ENCODE measurements at places on chromosomes 12 and 14.
A peak's percentile ranks its signal among the peaks of the same experiment; 100 is the strongest.

DNA sequence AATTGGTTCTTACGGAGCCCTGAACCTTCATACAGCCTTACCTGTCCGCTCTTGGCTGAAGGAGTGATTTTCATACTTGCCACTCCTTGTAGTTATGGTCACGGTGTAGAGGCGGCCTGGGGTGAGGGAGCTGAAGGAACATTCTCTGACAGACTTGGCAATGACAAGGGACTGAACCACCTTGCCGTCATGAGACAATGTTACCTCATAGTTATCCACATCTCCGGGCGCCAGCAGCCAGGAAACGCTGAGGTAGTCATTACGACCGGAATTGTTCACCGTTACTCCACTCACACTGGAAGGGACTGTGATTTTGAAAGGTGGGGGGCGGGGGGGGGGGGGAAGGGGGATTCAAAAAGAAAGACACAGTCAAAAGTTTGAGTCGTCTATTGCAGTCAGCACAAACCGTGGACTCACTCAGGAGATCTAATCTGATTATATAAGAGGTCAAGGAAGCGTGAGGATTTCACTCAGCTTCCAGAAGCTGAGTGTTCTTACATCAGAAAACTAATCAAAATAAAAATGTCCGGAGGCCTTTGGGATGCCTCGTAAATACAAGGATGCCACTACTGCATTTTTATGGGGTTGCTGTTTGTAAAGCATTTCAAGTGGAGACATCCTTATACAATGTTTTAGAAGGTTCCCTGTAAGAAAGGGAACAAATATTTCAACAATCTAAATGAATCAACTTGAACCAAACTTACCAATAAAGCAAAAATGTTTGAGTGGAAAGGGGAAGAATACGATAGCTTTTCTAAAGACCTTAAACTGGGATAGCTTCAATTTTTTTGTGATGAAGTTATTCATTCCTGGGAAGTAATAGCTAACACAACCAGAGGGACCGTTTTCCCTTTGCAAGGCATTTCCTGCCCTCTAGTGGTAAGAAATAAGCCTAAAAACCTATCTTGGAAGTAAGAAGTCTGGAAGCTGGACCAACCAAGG, 60.6 kb downstream of the PTPRB start:
- DNase-seq, result peak; percentile 65

- no peak for DNase-seq
Measured at GRCh38 chr12:111121840-111122239, 201.5 kb upstream of the MYL2 start.

GRCh38 chr12:92570056-92570753, 132.6 kb upstream of the PLEKHG7 start:
- peak; percentile 82 for DNase-seq

DNA sequence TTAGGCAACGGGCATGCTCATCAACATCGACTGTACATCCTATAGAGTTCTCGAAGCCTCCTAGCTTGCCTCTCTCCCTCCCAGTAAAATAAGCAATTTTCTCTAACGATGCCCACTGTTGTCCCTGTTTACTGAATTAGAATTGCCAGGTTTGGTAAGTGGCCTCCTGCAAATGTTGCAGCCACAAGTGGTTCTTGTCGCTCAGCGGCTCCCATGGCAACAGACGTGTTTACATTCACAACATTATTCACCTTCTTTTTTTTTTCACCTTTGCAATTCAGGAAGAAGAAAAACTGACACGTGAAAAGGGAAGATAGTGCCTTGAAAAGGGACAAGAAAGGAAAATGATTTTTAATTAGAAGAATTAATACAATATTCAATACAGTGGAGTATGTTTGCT, 100.9 kb upstream of the PKP2 start:
- DNase-seq, result no peak

GRCh38 chr12:26533211-26533610, 299.8 kb downstream of the ITPR2 start:
- no peak for DNase-seq

- DNase-seq, result no peak
Measured at GRCh38 chr12:92701441-92701840, 1.3 kb upstream of the PLEKHG7 start.

GRCh38 chr14:32008602-32009193, 68.4 kb upstream of the ARHGAP5 start:
- no peak for DNase-seq

DNA sequence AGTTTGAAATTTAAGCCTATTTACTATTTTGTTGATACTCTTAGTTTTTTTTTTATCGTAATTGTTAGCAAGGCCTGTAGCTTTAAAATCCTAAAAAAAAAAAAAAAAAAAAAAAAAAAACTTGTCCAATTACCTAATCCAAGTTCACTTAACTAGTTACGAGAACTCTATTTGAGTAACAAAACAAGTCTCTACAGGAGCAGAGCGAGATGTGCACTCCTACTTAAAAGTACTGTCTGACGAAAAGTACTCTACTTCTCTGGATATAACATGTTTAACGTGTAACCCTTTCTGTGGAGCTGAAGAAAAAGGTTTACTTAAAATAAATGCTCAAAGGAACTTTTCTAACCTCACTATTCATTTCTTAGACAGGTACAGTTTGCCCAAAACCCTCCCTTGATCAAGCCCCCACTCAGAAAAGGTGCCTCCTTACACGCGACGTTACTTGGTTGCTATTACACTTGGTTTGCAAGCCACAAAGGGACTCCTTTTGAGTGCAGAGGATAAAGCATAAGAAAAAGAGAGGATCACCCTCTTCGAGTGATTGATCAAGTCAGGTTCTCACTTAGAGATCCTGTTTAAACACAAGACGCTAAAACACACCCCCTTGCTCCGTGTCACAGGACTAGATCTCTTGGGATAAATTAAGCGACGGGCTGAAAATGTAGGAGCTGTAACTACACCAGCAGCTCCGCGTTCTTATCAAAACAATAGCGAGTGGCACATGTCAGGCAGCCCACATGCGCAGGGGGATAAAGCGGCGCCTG, 2.2 kb downstream of the BAZ1A start:
- no peak for DNase-seq

DNA sequence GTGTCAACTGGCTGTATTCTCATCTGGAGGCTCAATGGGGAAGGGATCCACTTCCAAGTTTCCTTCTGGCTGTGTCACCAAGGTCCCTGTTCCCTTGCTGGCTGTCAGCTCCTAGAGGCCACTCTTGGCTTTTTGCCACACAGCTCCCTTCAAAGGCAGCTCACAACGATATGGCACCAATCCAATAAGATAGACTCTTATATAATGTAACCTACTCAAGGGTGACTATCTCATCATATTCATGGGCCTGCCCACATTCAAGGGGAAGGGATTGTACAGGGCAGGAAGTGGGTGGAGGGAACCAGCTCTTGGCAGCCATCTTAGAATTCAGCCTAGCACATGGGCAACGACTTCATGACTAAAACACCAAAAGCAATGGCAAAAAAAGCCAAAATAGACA, 98.7 kb upstream of the PLXNC1 start:
- DNase-seq, result no peak

DNA sequence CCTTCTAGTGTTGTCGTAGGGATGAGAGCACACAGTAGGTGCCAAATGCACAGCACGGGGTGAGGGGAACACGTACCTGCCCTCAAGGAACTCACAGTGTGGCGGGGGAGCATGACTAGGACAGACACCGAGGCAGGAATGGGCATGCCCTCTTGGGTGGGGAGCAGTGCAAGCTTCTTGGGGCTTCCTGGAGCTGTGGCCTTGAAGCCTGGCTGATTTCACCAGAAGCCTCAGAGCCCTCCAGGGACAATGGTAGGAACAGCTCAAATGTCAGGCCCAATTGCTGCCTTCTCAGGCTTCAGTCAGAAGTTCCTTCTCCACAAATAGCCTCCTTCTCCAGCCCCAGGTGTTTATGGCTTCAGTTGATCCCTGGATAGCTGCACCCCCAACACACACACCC, 43.4 kb downstream of the TEAD4 start:
- DNase-seq, result peak; percentile 25

- no peak for DNase-seq
Measured at GRCh38 chr12:90060031-90060430, 351.4 kb upstream of the ATP2B1 start.

DNA sequence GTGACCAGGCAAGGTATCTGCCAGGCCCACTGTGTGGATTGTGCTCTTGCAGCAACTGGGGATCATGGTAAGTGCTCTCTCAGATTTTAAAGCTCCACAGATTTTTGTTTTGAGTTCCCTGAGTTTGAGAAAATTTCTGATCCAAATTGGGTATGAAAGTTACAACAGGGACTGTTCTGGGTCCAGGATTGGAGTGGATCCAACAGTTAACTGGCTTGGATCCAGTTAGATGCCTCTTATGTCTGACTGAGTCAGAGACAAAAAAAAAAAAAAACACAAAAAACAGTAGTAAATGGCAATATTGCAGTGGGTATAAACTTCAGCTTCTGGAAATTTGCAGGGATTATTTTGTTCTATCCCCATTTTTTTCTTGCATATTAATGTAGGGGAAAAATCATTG, 598.8 kb downstream of the C12orf50 start:
- DNase-seq, result no peak

DNA sequence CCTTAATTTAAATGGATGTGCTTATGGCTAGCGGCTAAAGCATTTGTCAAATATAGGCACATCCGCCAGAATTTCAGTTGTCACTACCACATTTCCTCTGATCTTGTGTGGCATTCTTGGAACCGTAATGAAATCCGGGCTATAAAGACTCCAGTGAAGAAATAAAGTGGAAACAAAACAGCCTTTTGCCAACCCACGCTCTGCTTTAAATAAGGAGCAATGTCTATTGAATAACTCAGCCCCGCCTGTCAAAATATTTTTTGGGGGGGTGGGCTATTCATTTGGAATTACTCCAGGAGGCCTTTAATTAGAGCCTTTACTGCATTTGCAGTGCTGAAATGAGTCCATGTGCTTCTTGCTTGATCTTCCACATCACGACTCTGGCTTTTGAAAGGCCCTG, 179.6 kb upstream of the RPH3A start:
- no peak for DNase-seq

- DNase-seq, result no peak
Measured at GRCh38 chr14:96811265-96811664, 14.1 kb downstream of the VRK1 start.

DNA sequence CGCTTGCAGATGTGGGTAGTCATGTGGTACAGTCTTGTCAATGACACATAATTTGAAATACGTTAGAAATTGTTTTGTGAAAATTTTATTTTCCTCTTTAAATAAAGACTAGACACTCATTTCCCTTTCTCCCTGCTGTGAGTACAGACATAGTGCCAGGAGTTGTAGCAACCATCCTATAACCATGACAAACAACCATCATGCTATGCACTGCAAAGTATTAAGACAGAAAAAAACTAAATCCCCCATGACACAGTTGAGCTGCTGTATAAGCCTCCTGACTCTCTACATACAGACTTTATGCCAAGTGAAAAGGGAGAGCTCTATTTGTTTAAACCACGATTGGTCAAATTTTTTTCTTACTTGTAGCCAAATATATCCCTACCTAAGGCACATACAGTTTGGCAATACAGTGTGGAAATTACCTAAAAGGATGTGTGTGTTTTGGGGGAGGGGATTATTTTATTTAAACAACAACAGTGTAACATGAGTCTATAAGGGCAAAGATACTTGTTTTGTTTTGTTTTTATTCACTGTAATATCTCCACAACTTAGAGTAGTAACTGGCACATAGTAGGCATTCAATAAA, 45.0 kb upstream of the KRR1 start:
- no peak for DNase-seq

GRCh38 chr12:58148405-58148804, 207.0 kb downstream of the ATP23 start:
- peak; percentile 18 for DNase-seq

DNA sequence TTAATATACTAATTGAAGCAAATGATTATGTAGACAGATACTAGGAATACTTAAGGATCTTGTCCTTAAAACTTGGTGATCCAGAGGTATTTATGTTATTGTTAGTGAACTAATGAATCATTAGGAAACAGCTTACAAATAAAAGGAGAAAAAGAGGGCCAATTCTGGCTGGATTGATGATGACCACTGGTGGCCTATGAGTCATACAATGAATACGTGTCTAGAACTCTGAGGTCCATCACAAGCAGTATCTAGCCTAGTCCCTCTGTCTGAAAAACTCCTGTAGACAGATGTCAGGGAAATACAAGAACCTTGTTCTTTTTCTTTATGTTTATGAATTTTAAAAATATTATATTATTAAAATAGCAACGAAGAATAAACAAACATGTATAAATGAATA, 51.7 kb upstream of the RTL1 start:
- no peak for DNase-seq

DNA sequence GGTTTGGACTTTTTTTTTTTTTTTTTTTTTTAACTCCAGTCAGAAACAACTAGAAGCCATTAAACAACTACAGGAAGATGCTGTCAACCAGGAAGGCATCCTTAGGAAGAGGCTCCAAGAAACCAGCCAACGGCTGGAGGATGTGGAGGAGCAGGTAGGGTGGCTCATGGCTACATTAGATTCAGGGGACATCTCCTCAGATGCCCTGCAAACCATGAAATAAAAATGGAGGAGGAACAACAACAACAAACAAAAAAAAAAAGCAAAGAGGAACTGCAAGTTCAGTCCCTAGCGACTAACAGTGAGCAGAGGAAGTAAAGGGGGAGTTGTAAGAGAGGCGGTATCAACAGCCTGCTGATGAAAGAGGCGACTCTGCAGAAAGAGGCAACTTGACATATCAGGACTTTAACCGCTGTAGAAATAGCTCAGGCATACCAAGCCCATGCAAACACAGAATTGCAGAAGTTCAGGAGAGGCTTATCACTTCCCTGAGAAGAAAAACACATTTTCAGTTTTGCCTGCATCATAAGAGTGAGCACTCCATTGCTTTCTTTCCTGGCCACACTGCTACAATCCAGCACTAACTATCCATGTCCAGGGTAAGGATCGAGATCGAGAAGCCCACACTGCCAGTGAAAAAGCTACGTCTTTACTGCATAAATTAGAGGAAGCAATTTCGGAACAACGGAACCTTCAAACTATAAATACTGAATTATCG, 103.5 kb upstream of the BCAT1 start:
- DNase-seq, result peak; percentile 100

DNA sequence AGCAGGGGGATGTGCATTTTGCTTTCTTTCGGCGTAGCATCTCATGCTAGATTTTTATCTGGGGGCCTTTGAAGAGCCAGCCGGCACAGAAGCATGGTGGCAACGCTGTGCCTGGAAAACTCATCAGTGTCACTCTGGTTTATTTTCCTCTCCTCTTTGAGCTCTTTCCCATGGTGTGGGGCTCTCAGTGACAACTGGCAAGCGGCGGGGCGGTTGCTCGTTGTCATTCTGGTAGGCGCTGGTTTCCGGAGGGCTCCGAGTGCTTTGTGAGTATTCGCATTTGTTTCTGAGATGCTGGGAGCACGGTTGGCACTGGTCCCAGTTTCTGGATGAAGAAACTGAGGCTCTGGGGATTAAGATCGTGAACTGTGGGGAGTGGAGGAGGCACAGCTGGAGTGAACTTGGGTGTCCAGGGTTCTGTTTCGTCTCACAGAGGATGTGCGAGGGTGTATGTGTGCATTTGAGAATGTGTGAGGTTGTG, 23.3 kb downstream of the TPCN1 start:
- no peak for DNase-seq
